ENCODE measurements at places on chromosomes 1 and 21.

DNA sequence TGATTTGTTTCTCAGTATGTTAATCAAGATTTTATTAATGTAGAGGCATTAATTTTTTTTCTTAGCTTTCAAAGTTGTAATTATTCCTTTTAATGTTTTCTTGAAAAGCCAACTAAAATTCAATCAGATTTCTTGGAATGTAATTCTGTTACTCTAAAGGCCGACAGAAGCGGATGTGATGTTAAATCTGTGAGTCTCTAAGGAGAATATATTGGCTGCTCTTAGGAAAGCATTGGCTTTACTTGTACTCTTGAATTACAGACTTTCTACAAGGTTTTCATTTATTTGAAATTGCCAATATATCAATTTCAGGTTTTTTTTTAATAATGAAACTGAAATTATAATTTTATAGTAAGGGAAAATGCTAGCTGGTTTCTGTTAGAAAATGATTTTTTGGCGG lies 29.2 kb downstream of the RRP15 start:
- no peak for DNase-seq

DNA sequence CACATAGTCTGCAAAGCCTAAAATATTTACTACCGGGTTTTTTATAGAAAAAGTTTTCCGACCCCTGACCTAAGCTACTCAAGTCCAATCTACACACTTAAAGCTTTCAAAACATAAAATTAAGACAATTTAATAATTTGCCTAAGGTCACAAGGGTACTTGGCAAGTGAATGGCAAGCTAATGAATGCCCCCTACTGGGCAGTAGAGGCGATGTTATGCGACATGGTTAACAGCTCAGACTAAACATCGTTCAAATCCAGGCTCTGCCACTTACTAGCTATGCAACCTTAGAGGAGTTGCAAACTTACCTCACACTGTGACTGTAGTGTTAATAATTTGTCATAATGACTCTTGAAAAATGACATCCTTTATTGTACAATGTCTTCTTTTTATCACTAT lies 317.2 kb upstream of the NFIA start:
- DNase-seq = no peak

DNA sequence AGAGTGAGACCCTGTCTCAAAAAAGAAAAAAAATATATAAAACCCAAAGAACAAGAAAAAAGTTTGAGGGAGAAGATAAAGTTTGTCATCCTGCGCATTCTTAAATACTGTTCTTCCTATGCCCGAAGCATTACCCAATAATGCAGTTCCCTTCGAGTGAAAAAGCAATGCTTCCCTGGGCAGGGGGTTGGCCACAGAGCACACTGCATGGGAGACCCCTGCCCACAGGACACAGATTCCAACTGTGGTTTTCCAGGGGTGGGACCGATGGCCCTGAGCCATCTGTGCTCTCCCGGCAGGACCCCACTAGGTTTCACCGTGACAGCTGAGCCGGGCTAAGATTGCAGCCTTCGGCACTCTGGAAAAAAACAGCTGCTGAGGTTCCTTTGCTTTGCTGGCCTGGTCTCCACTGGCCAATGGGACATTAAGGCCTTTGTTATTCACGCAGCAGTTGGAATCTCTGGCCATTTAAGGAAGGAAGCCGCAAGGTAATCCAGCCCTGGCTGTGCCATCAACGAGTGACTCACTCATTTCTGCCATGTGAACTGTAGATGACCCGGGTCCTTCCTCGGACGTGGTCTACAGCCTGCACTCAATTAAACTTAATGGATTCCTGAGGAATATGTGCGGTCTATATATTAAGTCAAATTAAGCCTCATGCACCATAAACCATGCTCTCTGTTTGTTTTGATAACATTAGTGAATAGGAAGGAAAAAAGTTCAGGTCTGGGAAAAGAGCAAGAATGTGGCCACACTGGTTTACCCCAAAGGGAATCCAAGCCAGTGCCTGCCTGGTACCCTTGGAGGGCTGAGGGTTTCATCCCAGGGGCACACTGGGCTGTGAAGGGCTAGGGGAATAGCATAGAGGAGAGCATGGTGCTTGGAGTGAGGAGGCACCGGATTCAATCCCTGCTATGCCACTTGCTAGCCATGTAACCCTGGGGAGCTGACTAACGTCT lies 163.2 kb downstream of the ZBTB18 start:
- no peak for DNase-seq

- no peak for DNase-seq
Observed at GRCh38 chr1:8092657-8093056, 66.5 kb upstream of the ERRFI1 start.

GRCh38 chr1:102834688-102835320 lies 273.5 kb downstream of the COL11A1 start:
- no peak for DNase-seq

GRCh38 chr21:41037212-41037611 lies 130.7 kb upstream of the BACE2 start:
- no peak for DNase-seq

DNA sequence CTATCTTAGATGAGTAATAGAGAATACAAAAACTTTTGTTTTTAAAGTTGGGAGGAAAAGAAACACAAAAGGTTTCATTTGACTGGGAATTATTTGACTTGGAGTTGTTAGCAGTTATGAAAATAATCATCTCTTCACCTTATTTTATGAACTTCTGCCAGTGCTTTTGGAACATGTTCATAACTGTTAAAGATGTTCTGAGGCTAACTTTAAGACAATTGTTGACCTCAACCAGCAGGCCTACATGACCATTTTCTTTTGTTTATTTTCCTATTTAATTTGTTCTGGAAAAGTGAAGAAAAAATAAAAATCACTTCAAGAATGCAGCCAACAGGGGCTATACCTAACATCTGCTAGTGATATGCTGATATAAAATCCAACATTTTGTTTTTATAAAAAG lies 37.4 kb downstream of the JAM2 start:
- no peak for DNase-seq

- DNase-seq = peak; percentile 24
Observed at GRCh38 chr1:36703526-36704208, 221.0 kb upstream of the CSF3R start.

DNA sequence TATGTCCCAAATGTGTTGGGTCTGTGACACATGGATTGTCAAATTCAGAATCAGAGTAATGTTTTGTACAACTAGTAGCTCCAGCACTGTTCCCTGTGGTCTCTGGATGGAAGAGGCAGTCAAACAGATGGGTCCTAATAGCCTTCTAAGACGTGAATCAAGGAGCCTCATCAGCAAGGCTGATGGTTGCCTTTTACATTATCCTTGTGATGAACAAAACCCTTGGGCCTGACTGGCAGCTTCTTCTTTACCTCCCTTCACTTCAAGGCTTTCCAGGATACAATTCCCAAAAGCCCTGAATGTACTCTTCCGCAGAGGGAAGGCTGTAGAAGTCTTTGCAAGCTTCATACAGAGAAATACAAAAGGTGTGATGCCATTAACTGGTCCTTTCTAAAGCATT lies 633.3 kb downstream of the USP25 start:
- DNase-seq = no peak

DNA sequence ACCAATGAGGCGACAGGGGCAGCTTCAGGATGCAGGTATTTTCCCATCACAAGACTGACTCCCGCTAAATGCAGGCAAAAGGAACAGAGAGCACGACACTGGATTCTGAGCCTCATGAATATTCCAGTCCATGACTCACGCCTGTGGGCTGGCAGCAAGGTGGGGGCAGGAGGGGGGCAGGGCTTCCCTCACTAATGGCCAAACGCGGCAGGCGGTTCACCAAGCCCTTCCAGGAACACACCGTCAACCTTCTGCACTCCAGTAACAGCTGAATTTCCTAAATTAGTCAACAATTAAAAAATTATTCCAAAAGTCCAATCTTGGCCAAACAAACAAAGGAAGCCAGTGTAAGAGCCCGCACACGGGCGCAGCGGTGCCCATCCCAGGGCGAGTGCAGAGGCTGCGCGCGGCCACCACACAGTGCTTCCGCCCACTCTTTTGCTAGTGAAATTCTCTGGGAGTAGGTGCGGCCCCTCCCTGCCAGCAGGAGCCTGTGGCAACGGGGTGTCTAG lies 12.5 kb upstream of the GPR153 start:
- DNase-seq = no peak

DNA sequence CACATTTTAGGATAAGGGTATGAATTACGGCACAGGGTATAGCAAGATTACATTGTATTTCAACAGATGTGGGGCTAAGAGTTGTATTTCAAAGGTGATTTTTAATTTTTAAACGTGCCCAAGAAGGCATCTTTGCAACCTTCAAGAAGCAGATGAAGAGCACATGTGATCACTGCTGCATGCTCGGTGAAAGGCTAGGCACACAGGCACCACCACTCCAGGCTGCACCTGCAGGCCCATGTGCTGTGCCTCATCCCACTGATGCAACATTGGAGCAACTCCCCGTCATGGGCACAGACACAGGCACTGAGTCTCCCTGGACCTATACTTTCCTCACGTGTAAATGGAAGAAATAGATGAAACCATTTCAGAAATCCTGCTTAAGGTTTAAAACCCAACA lies 23.5 kb downstream of the UBE2G2 start:
- no peak for DNase-seq

- DNase-seq = peak; percentile 89
Observed at GRCh38 chr1:208100906-208101305, 143.3 kb downstream of the PLXNA2 start.

DNA sequence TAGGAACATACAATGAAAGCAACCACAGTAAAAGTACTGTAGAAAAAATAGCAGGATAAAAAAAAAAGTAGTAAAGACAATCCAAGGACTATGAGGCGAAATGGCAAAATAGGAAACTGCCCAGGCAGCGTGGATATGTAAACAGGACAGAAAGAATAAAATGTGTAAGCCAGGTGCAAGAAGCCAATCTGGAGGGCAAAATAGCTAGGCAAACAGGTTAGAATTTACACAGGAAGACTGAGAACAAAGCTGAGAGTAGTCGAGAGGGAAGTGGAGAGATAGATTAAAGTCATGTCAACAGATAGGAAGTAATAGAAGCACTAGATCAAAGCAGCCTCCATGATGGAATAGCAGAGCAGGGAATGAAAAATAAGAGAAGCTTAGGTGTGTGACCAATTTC lies 124.2 kb upstream of the B3GALT2 start:
- DNase-seq = peak; percentile 55

GRCh38 chr1:19257178-19257914 lies 5.7 kb downstream of the MRTO4 start:
- DNase-seq = no peak

DNA sequence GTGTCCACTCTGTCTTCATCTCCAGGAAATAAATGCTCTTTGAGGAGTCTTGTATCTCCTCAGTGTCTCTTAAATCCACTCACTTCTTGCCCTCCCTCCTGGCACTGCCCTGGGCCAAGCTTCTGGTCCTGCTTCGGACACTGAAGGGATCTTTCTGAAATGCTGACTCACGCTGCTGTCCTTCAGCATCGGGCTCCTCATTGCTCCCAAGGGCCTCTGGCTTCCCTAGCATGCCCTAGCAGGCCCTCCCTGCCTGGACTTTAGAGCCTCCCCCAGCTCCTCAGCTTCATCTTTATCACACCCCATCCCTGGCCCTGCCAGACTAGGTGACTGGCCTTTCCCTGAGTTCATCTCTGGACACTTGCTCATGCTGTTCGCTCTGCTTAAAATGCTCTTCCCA lies 96.6 kb downstream of the FOXD2 start:
- DNase-seq = no peak

DNA sequence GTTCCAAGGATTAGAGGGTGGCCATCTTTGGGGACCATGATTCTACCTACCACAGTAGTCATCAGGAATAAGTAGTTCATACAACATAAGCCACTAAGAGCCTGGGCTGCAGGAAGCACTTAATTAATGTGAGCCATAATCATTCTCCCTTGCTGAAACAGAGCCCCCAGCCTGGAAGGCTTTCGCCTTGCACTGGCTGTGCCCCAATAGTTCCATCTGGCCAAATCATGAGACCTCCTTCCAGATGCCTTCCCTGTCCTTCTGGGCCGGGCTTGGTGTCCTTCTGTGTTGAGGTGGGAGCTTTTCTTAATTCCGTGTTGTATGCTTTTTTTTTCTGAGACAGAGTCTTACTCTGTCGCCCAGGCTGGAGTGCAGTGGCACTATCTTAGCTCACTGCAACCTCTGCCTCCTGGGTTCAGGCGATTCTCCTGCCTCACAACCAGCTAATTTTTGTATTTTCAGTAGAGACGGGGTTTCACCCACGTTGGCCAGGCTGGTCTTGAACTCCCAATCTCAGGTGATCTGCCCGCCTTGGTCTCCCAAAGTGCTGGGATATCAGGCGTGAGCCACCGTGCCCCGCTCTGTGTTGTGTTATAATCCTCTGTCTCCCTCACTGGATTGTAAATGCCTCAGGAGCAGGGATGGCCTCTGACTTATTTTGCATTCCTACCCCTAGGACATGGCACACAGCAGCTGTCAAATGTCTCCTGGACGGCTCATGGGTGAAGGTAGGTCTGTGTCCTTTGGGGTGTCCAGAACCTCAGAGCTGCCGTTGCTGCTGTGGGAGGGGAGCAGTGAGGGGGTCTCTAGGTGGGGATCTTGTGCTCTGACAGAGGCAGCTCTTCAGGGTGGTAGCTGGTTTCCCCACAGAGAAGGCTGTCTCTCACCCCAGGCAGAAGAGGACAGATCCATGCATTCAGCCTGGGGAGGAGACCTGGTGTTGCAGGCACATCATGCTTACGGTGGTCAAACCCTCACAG lies 10.1 kb downstream of the GNG4 start:
- no peak for DNase-seq

GRCh38 chr21:21019681-21020080 lies 21.5 kb downstream of the NCAM2 start:
- DNase-seq = no peak

DNA sequence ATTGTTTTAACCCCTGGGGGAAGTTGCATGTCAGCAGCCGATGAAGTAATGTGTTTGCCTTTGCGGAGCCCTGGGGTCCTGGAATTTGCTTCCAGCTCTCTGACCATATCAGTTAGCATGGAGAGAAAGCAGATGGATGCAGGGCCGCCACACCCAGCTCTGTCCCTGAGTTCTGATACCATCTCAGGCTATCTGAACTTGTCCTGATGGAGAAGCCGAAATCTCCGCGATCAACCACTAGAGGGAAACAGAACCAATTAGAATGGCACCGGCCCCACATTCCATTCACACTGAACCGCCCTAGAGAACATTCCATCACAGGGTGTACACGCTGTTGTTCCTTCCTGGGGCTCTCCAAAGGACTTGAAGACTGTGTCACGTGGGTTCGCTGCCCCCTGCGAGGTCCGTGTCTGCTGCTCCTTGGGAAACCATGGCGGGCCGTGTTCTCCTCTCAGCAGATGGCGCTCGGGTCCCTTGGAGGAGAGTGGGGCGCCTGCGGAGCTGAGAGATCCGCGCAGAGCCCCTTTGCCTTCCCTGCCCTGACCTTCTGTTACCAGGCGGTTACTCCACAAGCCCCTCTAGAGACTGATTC lies 75.4 kb downstream of the ABCA4 start:
- DNase-seq = no peak

- DNase-seq = no peak
Observed at GRCh38 chr1:155168456-155169210, 4.5 kb downstream of the KRTCAP2 start.

- no peak for DNase-seq
Observed at GRCh38 chr21:32816261-32816660, 44.7 kb upstream of the PAXBP1 start.

- DNase-seq = no peak
Observed at GRCh38 chr1:92964998-92965397, 3.7 kb upstream of the DIPK1A start.

All from NCI-H187 treated with DMSO at 0.1 percent for 48 hours (cell line).